Endothelial cell (in vitro differentiated cells): ENCODE measurements at places on chromosomes 12 and 14.
A peak's percentile ranks its signal among the peaks of the same experiment; 100 is the strongest.

GRCh38 chr12:45613296-45613695 is 116.2 kb upstream of the ARID2 start:
- DNase-seq, result no peak

DNA sequence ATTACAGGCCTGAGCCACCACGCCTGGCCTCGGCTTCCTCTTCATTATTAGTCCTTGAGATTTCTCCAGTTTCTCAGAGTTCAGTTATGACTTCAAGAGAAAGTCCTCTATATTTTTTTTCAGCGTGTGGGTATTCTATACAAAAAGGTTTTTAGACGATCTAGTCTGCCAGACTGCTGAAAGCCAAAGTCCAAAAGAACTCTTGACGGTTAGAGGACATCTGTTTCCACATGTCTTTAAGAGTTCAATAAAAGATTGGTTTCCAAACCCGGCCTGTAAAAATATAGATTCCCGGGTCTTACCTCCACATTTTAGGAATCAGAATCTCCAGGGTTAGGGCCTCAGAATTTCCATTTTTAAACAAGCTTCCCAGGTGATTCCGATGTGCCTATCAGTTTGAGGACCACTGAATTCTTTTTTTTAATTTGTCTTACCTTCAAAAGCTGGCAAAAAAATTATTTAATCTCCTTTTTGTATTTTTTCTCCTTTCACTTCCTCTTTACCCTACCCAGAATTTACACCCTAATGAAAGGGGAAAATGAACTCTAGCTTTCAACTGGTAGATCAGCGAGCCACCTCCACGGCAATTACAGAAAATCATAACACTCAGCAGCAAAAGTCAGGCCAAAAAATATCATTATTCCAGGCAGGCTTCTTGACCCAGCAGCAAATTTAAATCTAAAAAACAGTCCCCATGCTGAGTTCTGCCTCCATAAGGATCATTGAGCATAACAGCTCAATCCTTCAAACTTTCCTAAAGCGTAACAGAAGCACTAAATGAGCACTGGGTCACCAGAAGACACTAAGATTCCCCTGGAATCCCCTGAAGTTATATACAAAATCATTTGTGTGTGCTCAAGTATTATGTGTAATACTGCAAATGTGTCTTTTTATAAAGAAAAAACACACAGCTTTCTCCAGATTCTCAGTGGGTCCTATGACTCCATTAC is 8.7 kb downstream of the NT5DC3 start:
- DNase-seq, result no peak

DNA sequence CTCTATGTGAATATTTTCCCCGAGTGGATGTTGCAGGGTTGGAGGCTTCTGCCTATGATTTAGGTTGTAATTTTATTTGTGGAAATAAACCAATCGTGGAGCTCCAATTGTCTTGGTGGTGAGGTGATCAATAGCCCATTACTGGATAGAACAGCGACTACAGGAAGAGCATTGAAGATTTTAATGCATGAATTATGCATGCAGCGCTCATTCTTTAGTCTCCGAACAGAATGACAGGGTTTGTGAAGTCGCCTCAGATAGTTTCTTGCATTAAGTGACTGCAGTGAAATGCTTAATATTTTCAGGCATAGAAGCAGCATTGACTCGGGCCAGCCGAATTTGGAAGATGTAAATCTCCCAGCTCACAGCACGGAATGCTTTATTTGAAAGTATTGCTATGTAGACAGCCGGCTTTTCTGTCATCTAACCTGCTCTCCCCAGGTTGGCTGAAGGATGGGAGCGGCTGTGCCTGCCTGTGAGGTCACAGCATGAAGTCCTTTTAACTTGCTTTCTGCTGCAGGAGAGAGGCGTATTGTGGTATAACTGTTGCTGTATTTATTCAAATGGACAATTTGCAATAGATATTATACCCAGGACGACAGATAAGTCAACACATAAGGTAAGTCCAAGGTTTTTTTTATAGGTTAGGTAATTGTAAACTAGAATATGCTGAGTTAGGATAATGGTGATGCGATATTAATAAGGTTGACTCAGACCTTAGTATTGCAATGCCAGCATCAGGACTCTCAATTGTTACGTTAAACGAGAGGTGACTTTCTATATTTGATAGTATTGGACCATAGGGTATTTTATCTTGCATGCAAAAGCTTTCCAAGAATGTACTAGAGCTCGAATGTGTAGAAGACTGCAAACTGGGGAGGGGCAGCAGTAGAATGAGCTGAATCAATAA is 135.7 kb downstream of the CNTN1 start:
- DNase-seq, result no peak

- no peak for DNase-seq
These were observed 25.7 kb upstream of the GALNT9 start for GRCh38 chr12:132354982-132355680.

DNA sequence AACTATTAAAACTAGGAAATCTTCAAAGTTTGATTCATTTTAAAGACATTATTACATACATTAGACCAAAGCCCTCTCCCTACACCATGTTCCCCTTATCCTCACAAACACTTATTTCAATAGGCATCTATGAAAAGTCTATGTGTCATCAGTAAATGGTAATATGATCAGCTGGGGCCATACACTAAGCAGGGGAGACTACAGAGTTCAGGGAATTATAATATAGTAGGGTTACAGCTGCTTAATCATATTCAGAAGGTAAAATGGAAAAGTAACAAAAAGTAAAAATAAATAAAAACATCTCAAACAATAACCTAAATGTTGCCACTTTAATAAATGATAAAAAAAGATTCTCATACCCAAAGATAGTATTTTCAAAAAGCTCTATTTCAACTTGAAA is 29.1 kb downstream of the PAWR start:
- DNase-seq, result no peak

- no peak for DNase-seq
These were observed 7.2 kb upstream of the C1R start for GRCh38 chr12:7099290-7099996.

DNA sequence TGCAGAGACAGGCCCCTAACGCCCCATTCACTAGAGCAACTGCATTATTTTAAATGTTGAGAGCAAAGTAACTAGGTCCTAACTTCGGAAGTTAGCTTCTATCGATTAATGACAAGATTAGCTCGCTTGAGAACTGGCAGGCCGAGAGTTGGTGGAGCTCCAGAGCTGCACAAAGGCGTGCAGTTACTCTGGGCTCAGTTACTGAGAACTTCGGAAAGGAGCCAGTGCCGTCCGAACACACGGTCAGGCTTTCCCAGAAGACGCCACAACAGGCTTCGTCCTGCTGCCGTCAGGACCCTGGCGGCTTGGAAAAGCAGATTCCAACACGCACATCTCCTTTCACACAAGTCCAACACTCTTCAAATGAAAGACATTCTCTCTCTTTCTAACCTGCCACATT is 45.4 kb upstream of the TESC start:
- no peak for DNase-seq

GRCh38 chr14:54000341-54000811 is 43.8 kb upstream of the BMP4 start:
- no peak for DNase-seq

GRCh38 chr12:95203487-95204030 is 13.7 kb downstream of the FGD6 start:
- no peak for DNase-seq

DNA sequence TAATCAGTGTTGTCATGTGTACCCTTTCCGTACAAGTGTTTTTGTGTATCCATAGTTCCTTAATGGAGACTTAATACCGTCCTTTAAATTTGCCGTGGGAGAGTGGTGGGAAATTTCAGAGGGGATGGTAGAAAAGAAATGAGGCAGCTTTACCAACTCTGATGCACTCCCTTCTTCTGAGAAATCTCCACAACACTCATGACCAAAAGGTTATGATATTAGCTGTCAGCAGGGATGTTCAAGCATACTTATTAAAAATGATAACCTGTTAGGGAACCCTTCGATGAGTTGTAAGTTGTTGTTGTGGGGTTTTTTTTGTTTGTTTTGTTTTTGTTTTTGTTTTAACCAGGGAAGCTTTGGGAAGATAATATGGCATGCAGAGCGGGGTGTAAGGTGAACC is 12.5 kb downstream of the RAB21 start:
- DNase-seq, result no peak

- DNase-seq, result no peak
These were observed 62.9 kb upstream of the ATP2A2 start for GRCh38 chr12:110217996-110218674.

- DNase-seq, result no peak
These were observed 765.3 kb downstream of the MED13L start for GRCh38 chr12:115511986-115512711.

- no peak for DNase-seq
These were observed 461.0 kb downstream of the FOXG1 start for GRCh38 chr14:29227631-29228030.

DNA sequence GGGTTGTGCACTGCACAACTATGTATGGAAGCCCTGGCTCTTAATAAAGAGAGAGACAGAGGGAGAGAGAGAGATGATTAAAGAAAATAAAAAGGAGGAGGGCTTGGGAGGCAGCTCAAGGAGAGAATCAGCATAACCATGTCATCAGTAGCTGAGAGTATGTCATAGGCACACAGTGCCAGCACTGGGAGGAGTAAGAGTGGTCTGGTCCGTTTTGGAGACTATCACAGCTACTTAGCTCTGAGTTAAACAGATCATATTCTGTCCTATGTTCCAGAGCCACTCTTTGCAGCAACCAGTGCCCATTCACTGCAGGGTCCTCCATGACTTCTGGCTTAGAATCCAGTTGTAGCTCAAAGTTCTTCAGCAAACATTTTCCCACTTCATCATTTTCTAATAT is 59.0 kb downstream of the GTF2A1 start:
- DNase-seq, result no peak

GRCh38 chr14:54116198-54116885 is 159.7 kb upstream of the BMP4 start:
- no peak for DNase-seq

GRCh38 chr14:50961605-50962221 is 17.4 kb upstream of the PYGL start:
- DNase-seq, result no peak

GRCh38 chr12:53746592-53747092 is 5.1 kb downstream of the CISTR start:
- peak; percentile 96 for DNase-seq

DNA sequence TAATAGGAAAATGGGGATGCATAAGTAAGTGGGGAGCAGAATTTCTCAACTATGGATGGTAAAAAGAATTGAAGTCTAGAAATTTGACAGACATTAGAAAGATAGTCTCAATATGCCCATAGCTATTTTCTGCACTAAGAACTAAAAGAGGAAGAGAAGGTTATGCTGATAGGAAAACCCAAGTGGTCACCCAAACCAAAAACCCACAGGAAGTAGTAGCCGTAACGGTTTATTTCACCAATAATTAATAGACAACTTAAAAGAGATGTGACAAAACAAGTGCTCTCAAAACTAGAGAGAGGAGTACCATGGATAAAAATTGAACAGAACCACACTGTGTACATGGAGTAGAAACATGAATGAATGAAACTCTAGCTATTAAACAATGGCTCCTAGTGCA is 295.4 kb downstream of the FSCB start:
- no peak for DNase-seq

DNA sequence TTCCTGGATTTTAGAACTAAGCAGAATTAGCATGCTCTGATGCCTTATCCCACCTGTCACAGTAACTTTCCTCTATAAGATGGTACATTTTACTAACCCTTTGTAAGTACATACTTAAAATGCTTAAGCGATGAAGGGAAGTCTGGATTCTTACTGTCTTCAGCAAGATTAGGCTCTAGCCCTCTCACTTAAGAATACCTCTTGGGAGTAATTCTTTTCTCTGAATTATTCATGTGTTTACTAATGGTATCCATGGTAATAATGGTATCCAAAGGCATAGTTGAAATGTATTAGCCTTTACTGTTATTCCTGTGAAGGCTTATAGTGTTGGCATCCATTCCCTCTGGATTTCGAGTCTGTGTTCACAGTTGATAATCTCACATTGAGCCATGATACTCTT is 176.9 kb downstream of the MON2 start:
- no peak for DNase-seq

GRCh38 chr14:22980672-22981089 is 1.7 kb downstream of the AJUBA start:
- DNase-seq, result no peak

DNA sequence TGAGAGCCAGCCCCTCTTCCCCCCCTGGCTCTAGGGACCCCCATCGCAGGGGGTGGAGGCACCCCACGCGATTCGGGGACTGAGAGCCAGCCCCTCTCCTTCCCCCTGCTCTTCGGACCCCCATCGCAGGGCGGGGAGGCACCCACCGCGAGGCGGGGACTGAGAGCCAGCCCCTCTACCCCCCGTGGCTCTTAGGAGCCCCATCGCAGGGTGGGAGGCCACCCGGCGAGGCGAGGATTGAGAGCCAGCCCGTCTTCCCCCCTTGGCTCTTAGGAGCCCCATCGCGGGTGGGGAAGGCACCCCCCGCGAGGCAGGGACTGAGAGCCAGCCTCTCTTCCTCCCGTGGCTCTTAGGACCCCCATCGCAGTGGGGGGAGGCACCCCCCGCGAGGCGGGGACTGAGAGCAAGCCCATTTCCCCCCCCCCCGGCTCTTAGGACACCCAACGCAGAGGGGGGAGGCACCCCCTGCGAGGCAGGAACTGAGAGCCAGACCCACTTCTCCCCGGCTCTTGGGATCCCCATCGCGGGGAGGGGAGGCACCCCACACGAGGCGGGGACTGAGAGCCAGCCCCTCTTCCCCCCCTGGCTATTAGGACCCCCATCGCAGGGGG is 45.6 kb downstream of the DDX11 start:
- no peak for DNase-seq

- DNase-seq, result no peak
These were observed 35.8 kb upstream of the SINHCAF start for GRCh38 chr12:31361730-31362114.

GRCh38 chr12:4216187-4216927 is 57.2 kb upstream of the CCND2 start:
- no peak for DNase-seq

DNA sequence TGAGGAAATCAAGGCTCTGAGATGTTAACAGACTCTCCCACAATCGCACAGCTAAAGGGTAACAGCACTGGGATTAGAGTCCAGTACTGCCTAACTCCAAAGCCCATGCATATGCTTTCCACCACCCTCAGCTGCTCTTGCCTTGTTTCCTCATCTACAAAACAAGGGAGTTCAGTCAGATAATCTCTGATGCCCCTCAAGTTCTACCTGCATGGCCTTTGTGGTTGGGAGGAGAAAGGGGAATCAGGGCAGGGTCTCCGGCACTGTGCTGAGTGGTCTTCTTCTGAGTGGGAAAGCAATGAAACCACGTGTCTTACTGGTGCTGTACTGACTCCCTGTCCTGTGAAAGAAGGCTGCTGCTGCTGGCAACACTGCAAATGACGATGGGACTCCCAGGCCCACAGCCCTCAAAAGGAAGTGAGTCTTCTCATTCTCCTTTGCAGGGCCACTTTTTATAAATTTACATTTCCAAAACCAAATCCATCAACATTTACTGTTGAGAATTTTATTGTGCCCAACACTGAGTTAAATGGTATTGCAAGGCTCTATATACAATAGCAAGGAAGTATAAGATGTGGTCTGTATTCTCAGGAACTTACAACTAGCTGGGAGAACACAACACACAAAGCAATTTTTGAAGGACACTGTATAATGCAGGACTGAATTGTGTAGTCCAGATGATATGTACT is 19.7 kb upstream of the DUSP16 start:
- DNase-seq, result no peak
